ENCODE measurements at places on chromosomes 11 and 22.

DNA sequence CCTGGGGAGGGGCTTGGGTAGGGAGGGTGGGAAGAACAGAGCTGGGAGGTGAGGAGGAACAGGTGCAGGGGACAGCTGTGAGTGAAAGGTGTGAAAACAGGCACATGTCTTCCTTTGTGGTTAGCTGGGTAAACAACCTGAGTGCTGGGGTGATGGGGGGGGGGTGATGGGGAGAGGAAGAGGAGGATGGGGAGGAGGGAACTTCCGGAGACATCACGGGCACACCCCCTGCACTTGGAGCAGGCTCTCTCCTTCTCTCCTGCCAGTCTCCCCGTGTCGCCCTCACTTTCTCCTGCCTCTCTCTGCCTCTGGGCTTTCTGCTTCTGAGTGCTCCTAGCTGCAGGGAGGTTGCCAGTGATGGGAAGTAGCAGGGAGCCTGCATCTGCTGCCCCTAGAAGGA is 8.8 kb downstream of the CXCR5 start:
- DNase-seq: no peak

GRCh38 chr11:100619484-100619883 is 67.6 kb upstream of the ARHGAP42 start:
- no peak for DNase-seq

GRCh38 chr11:2142300-2142759 is 3.1 kb upstream of the IGF2 start:
- no peak for DNase-seq

- DNase-seq: peak; percentile 23
Observed at GRCh38 chr22:28348613-28349609, 330.7 kb downstream of the TTC28 start.

DNA sequence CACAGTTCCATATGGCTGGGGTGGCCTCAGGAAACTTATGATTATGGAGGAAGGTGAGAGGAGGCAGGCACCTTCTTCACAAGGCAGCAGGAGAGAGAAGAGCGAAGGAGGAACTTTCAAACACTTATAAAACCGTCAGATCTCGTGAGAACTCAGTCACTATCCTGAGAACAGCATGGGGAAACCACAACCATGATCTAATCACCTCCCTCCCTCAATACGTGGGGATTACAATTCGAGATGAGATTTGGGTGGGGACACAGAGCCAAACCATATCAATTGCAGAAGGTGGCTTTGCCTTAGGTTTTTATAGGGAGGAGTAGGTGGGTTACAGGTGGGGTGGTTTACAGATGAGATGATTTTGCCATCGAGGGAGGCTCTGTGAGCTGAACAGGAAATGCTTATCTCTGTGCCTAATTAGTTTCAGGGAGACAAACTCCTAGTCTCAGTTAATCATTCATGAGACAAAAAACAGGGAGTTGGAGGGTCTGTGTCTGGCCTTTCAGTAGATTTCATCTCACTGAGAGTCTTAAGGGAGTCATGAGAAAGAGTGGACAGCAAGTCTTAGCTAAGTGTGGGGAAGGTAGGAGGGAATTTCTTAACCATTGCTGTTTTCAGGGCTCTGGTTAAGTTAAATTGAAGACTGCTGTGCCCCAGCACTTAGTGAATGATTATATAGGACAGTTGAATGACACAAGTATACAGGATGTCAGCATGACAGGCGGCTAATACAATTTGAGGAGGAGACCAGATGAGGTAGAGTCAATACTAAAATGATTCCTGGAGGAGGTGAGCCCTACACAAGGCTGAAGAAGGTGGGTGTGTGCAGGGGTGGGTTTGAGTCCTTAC is 47.7 kb downstream of the CWC15 start:
- no peak for DNase-seq

- DNase-seq: no peak
Observed at GRCh38 chr22:24423519-24424000, 3.8 kb upstream of the ADORA2A start.

- DNase-seq: no peak
Observed at GRCh38 chr11:614623-615503, 887 bp downstream of the IRF7 start.

GRCh38 chr22:37983860-37984791 is at the start of gene SOX10:
TSS of gene SOX10 (minus strand) at chr22:37984555. CDS start at chr22:37983784, 771 bp downstream.
- DNase-seq: no peak

Measured in MV-4-11 (cell line).